ENCODE measurements at places on chromosomes 5 and 9.

DNA sequence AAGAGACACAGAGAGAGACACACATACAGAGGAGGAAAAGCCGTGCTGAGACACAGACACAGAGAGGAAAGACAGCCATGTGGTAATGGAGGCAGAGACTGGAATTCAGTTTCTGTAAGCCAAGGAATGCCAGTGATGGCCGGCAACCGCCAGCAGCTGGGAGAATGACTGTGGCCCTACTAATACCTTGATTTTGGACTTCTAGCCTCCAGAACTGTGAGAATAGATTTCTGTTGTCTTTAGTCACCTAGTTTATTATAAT is 90.2 kb downstream of the TARS1 start:
- DNase-seq, result no peak

DNA sequence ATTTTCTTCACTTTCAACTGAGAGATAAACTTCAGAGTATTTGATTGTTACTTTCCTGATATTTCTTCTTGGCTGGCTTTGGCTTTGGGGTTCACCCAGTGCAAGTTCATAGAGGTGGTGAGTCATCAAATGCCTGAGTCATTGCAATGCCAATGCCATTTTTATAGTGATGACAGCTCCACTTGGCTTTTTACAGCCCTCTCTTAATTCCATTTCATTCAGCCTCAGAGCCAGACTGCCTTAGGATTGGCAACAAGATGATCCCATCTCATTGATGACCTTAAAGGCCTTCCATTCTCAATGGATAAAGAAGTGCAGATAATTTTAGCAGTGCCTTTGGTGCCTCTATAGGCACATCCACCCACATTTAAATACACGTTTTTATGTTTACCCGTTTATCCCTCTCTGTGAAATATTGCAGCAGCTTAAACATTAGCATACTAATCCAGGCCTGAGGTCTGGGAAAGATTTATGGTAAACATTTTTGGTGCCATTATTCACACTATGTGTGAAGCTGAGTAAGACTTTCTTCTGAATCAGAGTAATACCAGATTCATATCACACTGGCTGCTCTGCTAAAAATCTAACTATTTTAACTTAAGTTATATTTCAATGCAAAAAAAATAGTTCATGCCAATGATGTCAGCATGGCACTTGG is 88.9 kb upstream of the TYRP1 start:
- no peak for DNase-seq

GRCh38 chr9:110148384-110148783 is 59.6 kb downstream of the C9orf152 start:
- peak; percentile 14 for DNase-seq

DNA sequence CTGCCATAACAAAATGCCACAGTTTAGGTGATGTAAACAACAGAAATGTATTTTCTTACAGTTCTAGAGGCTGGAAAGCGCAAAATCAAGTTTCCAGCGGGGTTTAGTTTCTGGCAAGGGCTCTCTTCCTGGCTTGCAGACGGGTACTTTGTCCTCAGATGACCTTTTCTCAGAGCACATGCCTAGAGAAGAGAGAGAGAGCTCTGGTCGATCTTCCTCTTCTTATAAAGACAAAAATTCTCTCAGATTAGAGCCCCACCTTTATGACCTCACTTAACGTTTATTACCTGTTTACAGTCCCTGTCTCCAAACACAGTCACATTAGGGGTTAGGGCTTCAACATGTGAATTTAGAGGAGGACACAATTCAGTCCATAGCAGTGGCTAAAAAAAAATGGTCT is 119.7 kb downstream of the CETN3 start:
- no peak for DNase-seq

DNA sequence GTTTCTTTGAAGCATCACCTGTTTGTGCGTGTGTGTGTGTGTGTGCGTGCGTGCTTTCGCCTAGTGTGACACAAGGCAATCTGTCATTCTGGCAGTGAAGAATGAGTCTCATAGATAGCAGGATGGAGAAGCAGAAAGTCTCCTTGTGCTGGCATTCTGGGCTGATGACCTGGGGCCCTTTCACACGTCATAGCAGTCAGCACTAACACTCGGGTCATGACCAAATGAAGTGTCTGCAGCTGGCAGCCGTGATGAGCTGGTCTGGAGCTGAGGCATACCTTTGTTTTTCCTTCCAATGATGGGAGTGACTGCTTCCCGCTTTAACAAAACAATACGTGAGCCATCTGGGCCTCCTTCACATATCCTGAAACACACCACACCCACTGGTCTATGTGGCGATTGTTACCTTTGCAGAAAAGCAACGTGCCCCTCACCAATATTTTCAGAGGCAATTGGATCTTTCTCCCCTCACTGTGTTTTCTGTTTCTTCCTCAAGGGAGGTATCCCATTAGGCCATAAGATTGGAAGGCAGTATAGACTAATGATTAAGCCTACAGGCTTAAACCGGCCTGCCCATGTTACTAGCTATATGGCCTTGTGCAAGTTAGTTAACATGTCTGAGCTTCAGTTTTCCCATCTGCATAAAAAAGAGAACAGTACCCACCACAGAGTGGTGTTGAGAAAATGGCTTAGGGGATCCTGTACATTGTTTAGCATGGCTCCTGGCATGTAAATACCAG is 88.8 kb downstream of the SREK1 start:
- no peak for DNase-seq

DNA sequence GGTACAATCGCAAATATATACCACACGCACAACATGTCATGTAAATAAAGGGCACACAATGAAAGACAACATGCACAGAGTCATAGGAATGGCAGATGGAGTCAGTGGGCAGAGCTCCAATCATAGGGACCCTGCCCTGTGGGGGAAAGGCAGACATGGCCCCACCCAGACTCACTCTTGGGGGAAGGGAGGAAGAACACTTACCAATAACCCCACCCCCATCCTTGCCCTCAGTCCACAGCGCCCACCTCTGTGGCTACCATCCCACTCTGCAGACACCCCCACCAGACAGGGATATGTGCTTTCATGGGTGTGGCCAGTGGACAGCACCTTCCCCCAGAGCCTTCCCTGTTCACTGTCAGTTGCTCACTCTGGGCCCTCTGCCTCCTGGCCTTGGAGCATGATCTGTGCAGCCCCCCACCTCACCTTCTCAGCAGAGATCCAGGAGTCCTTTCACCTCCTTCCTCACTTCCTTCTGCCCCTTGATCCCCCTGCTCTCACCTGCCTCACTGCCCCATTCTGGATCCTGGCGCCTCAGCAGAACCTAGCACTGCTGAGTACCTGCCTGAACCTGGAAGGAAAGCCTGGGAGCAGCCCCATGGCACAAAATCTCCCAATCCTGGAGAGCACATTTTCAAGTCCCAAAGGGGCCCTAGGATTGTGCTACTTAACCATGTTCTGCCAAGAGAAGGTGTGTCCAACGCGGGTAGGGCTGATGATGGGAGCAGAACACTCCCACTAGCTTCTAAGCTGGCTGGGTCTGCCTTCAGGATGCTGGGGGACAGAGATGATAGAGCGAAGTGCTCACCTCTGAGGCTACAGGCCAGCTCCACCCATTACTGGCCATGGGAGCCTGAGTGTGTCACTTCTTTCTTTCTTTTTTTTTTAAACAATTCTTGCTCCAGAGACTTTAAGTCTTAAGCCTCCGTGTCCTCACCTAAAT is 1.5 kb upstream of the PHF19 start:
- no peak for DNase-seq

DNA sequence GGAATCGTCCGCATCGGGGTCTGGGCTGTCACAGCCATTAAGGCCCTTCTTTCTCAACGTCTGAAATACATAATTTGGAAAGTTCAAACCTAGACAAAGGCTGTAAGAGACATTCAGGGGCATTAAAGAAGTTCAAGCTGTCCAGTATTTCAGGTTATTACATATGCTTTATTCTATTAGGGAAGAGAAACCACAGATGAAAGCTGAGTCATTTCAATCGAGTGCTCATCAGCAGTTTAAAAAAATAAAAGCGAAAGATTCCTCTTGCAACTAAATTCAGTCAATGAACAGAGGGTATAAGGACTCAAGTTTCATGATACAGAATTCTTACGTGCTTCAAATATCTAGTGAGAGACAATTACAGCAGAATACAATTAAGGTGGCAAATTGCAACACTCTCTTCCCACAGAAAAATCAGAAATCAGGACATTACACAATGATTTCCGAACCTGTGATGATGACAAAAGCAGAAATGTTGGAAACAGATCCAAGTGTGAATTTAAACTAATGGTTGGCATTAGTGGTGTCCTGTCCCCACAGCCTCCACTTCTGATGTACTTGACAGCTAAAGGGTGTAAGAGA is 121.6 kb downstream of the MEF2C start:
- no peak for DNase-seq

DNA sequence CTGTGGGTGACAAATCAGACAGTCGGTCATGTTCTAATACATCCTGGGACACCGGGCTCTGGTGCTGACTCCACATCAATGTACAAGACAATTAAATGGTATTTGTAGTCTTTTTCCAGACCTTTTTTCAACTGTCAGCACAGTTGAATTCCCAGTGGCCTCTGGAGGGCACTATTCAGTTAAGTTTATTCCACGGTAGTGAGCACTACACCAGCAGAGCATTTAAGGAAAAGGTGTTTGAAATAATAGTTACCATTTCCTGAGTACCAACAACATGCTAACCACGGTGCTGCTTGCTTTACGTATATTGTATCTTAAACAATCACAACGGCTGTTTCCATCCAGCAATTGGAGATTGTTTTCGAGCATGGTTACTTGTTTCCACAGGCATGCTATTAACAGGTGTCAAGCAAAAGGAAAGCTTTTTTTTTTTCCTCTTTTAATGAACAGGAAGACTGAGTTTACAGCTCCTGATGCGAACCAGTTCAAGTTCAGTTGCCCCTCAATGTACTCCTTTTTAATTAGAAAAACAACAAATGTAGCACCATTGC is 186.7 kb downstream of the PDZD2 start:
- peak; percentile 29 for DNase-seq

GRCh38 chr5:117131876-117132275 is 557.3 kb upstream of the SEMA6A start:
- no peak for DNase-seq

DNA sequence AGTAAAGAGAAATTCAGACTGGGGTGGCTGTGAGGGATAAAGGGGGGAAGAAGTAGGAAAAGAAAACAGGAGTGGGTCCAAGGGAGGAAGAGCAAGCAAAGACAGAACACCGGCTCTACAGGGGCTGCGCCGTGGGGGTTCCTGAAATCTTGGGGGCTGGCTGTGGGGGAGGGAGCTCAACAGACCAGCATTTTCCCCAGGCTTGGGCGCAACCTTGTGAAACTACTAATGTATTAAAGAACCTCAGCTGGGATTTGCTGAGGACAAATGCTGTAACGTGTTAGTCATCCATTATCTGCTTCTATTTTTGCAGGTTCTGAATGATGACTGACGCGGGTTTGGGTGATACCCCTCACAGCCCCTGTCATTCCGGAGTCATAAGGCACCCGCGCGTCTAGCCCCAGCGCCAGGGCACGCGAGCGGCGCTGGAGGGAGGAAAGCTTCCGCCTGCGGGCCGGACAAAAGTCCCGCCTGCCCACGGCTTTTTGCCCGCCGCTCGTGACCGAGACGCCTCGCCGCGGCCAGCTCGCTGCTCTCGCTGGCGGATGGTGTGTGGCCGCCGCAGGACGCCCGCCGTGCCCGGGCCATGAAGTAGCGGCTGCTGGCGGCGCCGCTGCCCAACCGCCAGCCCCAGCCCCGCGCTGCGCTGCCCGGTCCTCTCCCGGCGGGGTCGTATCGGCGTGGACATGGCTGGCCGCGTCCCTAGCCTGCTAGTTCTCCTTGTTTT is 110.6 kb downstream of the PAM start:
- DNase-seq, result peak; percentile 9

DNA sequence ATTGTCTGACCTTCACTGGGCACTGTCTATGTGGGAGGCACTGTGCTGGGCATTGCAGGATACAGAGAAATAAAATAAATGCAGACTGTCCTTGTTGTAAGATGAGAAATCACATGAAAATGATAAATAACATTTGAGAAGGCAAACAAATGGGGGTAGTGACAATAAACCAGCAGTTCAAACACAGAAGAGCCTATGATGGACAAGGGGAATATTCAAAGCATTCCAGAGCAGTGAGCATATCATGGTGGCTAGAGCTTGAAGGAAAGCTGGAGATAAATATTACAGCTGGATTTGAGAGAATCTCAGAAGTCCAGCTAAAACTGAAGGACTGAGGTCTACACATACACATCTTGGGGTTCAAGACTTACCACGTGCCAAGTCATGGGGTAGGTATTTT is 209.9 kb downstream of the ASTN2 start:
- DNase-seq, result no peak

DNA sequence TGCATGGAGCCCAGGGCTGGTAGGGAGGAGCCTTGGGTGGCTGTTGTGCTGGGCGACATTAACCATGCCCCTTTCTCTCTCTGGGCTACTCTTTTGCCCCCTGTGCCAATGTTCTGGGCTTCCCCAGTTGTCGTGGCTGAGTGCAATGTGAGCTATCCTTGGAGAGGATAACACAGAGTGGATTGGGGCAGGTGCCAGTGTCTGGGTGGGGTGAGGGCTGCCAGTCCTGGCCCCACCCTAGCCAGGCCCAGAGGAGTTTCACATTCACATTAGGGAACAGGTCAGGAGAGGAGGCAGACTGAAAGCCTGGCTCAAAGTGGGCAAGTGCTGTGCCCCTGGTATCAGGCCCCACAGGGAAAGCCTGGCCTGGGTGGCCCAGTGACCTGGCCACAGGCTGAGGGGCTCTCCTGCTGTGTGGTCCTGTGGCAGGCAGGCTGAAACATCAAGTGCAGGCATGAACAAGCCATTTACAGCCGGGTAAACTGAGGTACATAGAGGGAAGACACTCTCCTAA is 7.5 kb upstream of the NDST1 start:
- no peak for DNase-seq

DNA sequence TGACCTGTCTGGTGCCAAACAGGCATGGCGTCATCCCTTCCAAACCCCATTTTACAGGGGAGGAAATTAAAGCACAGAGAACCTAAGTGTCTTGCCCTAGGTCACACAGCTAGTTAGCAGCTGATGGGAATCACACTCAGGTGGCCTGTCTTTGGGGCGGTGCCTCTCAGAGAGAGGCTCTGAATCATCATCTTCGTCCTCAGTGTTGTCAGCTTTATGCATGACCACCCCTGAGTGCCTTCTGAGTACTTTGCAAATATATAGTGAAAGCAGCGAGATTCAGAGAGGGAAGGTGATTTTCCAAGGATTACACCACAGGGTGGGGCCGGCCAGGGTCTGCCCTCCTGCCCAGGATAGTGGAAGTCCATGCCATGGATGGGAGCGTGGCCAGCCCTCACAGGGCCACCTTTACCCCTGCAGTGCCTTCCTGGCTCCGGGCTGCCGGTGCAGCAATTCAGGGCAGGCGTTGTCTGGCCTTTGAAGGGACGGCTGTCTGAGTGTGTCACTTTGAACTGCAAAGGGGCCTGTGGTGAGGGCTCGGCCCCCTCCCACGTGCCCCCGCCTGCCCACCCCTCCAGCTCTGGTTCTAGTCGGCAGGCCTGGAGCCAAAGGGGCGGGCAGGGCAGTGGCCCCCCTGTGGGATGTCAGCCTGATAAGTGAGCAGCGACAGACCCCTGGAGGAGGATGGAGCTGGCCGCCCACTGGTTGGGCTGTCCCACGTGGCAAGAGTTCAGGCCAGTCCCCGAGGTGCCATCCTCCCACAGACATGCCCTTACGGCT is 16.9 kb downstream of the LMX1B start:
- no peak for DNase-seq

- no peak for DNase-seq
These were observed 94.2 kb upstream of the PRRC1 start for GRCh38 chr5:127423173-127423798.

Measured in activated naive CD4-positive, alpha-beta T cell (primary cell).